Cardiac muscle cell (in vitro differentiated cells and primary cell): ENCODE measurements at places on chromosomes 5 and 9.

- no peaks in the 10 kb centered on the region for H3K4me1 ChIP-seq
- H3K36me3 ChIP-seq, result no peaks in the 10 kb centered on the region
Measured at GRCh38 chr9:130682421-130683121, 11.0 kb upstream of the EXOSC2 start.

- peaks cover 3% of the 10 kb centered on the region for H3K4me1 ChIP-seq
- H3K4me3 ChIP-seq, result no peak overlapping the region
- DNase-seq, result no peak
- H3K36me3 ChIP-seq, result no peaks in the 10 kb centered on the region
Measured at GRCh38 chr5:172637110-172637580, 3.9 kb upstream of the NEURL1B start.

DNA sequence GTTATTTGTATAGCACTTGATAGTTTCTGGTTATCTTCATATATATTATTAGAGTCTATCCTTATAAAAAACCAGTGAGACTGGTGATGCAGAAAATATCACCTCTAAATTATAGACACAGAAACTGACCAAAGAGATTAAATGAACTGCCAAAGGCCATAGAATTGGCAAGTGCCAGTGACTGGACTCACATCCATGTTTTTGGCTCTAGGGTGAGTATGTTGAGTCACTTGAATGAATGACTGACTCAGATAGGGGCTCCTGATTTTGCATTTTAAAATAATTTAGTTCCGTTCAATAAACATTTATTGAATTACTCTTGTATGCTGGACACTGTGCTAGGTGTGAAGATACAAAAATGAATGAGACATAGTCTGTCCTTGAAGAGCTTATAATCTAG, 70.7 kb downstream of the NR2F1 start:
- DNase-seq, result no peak
- no peaks in the 10 kb centered on the region for H3K27me3 ChIP-seq
- H3K4me1 ChIP-seq, result no peaks in the 10 kb centered on the region
- no peak overlapping the region for H3K4me3 ChIP-seq

DNA sequence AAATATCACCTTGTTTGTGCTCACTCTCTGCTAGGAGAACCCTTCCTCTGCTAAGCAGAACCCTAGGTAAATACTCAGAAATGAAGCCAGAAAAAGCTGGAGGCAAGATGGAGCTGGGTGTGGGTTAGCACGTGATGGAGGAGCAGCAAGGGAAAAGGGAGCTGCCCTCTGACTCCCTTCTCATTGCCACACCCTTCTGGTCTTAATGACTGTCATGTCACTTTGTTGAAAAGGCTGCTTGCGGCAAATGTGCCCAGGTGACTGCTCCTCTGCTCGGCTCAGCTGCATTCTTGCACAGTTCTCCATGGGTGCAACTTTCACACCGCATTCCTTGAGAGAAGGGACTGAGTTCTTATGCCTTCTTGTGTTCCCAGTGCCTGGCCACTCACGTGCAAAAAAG, 36.4 kb upstream of the TBC1D2 start:
- H3K27ac ChIP-seq, result no peak overlapping the region
- no peaks in the 10 kb centered on the region for H3K4me1 ChIP-seq
- H3K36me3 ChIP-seq, result no peaks in the 10 kb centered on the region
- H3K4me3 ChIP-seq, result no peak overlapping the region
- DNase-seq, result no peak
